ENCODE measurements at places on chromosomes 7 and 10.

DNA sequence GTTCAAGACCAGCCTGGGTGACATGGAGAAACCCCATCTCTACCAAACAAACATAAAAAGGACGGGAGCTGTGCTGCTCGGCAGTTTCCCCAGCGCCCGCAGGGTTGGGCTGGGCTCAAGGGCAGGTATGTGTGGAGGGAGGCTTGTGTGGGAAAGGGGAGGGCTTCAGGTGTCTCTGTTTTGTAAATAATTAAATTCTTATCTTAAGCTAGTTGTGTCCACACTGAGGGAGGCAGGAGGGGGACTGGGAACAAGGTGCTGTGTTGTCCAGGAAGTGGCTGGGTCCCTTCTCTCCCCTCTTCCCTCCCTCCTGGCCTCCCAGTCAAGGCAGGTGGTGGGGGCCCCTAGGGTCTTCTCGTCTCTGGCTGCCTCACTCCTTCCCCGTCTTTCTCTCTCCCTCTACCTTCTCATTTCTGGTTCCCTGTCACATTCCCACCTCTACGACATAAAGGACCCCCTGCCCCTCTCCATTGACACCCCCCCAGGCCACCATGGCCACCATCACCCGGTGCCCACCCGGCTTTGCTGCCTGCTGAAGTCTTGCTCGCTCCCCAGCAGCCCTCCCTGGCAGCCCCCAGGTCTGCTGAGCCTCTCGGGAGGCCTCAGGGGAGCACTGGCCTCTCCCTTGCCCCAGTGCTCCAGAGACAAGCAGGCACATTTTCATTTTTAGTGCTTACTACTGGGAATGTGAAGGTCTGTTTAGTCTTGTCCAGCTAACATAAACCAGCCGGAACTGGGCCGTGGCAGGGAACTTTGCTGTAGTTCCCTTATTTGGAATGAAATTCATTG is 19.3 kb downstream of the NEURL1 start:
- no peak for DNase-seq

DNA sequence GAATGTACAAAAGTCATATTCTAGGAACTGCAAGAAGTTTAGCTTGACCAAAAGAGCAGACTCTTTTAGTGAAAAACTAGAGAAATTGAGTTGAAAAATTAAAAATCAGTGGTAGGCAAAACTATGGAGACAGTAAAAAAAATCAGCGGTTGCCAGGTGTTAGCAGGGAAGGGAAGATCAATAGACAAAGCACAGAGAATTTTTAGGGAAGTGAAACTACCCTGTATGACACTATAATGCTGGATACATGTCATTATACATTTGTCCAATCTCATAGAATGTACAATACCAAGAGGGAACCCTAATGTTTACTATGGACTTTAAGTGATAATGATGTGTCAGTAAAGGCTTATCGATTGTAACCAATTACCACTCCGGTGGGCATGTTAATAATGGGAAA is 761.9 kb downstream of the MAGI2 start:
- DNase-seq, result no peak

- peak; percentile 42 for DNase-seq
Observed at GRCh38 chr7:66669088-66669487, 40.4 kb downstream of the KCTD7 start.

GRCh38 chr7:112481121-112481736 is 438 bp downstream of the LSMEM1 start:
- DNase-seq, result no peak

- no peak for DNase-seq
Observed at GRCh38 chr10:19819419-19820033, 3.3 kb downstream of the PLXDC2 start.

DNA sequence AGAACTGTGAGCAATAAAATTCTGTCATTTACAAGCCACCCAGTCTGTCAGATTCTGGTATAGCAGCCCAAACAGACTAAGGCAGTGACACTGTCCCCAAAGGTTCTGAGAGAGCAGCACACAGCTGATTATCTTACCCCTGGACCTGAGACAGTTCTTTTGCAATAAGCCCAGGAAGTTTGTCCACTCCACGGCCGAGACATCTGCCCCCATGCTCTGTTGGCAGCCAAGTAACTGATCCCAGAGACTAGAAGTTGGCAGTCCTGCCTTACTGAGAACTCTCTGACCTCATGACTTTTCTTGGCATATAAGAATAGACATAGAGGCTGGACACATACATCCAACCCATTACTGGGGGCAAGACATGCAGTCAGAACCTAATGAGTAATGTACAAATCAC is 243.0 kb upstream of the GRB10 start:
- no peak for DNase-seq

DNA sequence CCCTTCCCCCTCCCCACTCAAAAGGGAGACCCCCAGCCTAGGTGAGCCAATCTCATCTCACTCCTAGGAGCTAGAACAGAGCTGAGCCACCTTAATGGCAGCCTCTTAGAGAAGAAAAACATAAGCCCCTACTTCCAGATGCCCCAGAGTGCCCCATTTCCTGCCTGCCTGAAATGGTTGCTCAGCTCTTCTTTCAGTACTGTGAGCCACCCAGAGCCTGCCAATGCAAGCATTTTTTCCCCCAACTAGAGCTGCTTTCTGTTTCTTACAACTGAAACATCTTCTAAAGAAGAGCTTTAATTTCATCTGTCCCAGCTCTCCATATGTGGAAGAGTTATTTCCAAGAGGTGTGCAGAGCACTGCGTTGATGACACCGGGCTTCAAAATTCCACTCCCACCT is 136.7 kb downstream of the PLPP4 start:
- no peak for DNase-seq

- DNase-seq, result no peak
Observed at GRCh38 chr10:129605266-129605985, 138.4 kb downstream of the MGMT start.

- no peak for DNase-seq
Observed at GRCh38 chr10:125102246-125102645, 58.1 kb downstream of the CTBP2 start.

DNA sequence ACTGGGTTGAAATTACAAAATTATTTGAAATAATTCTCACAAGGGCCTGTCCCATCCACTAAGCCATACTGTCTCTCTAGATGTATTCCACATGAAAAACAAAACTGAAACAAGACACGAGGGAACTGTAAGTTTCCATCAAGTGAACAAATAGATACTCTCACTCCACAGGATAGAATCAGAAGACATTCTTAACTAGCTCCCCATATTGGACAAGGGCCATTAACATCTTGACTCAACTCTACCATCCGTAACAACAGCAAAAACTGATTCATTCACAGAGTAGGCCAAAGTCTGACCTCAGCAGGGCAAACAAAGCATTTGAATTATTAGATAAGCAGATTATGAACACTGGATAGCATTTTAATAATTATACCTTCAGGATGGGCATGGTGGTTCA is 29.1 kb downstream of the UBE2H start:
- DNase-seq, result no peak

DNA sequence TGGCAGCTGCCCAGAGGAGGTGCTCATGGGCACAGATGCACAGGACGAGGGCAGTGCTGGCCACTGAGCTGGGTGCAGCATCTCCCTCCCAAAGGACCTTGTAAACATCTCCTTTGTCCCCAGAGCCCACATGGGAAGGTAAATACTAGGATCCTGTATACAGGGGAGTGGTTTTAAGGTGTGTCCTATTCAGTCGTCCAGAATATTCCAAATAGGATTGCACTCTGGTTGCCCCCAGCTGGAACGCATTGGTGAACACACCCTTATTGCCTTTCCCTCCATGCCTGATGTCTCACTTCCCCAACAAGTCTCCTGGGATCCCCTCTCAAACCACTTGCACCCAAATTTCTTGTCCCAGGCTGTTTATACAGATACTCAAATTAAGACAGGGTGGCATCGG is 152.0 kb upstream of the PCBD1 start:
- no peak for DNase-seq

GRCh38 chr7:17830206-17830605 is 110.1 kb downstream of the SNX13 start:
- no peak for DNase-seq

- no peak for DNase-seq
Observed at GRCh38 chr10:19847321-19847720, 31.1 kb downstream of the PLXDC2 start.

GRCh38 chr7:95609277-95609971 is 13.1 kb upstream of the PDK4 start:
- DNase-seq, result no peak

DNA sequence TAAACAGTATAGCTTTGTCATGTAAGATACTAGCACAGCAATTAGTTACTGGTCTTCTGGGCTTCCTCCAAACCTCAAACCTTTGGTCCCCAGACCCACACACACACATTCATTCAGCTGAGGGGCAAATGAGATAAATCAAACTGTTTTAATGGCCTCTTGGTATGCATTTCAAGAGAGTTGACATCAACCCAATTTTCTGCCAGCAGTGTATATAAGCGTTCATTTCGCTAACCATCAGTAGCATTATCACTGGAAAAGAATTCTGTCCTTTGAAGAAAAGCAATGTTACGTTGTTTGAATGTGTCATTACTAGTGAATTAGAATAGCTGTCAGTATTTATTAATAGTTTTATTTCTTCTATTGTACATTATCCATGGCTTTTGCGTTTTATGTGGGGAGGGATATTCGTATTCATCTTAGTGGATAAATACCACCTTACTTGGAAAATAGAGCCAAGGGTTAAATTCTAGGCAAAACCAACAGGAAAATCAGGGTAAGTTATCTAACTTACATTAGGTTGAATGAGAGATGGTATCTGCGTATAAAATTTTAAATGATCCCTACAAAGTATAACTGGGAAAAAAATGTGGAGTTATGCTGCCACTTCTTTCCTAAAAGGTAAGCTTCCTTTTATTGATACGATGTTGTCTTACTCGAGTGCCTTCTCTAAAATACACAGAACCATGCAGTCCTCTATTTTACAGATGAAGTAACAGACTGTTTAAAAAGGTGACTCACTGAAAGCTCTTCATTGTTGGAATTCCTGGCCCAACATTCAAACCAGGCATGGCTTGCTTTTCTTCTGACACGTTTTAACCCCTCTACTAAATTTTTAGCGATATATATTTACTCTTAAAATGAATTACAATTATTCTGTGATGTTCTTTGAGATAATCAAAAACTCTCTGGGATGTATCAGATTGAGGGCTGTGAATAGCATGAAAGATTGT is 2.0 kb upstream of the ZMYND11 start:
- no peak for DNase-seq

- DNase-seq, result no peak
Observed at GRCh38 chr7:92798517-92799249, 37.7 kb downstream of the CDK6 start.

DNA sequence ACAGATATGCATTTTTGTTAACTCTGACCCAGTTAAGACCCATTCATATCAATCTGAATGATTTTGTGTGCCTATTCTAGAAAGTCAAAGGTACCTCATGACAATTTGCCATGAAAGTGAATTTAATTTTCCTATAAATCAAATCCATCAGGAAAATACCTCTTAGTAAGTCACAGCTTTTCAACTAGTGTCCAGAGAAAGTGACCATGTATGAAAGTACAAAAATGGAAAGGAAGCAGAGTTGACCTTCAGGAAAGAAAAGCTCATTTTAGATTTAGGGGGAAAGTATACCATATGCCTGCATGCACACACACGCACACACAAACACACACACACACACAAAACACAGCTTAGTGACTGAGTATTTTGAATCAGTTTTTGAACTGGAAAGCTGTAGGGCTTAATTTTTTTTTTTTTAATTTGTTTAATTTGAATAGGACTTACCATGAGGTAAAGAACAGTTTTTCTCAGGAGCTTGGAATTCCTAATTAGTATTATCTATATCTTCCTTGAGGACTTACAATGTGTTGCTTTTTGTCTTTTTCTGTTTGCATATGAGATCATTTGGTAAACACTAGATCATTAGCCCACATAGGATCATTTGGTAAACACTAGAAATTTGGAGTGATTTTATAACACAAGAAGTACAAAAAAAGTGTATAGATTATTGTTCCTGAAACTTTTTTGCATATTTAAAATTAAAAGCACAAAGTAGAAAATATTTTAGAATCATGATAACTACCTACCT is 61.6 kb downstream of the ZNF277 start:
- DNase-seq, result no peak

DNA sequence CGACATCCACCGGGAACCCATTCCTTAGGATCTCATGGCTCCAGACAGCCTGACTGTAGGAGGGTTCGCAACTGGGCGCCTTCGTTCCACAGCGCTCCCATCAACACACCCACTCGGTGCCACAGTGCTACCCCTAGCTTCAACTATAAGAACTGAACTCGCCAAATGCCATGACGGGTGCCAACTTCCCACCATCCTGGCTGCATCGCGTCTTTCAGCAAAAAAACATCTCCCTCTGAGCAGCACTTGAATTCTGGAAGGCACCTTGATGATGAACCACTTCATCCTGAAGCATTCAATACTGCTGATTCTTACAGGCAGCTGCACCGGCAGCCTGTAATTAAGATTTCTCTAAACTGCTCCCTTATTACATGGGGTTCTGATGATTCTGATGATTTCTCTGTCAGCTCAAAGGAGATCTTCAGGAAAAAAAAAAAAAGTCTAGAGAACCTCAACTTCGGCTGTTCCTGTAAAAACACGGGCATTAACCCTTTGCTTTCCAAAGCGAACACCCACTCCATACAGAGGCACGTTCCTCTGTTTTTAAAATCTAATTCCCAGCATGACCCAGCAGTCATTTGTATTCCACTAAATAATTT is 1.3 kb downstream of the CYTH3 start:
- DNase-seq, result peak; percentile 53

GRCh38 chr10:11073410-11073809 is 55.7 kb downstream of the CELF2 start:
- no peak for DNase-seq

DNA sequence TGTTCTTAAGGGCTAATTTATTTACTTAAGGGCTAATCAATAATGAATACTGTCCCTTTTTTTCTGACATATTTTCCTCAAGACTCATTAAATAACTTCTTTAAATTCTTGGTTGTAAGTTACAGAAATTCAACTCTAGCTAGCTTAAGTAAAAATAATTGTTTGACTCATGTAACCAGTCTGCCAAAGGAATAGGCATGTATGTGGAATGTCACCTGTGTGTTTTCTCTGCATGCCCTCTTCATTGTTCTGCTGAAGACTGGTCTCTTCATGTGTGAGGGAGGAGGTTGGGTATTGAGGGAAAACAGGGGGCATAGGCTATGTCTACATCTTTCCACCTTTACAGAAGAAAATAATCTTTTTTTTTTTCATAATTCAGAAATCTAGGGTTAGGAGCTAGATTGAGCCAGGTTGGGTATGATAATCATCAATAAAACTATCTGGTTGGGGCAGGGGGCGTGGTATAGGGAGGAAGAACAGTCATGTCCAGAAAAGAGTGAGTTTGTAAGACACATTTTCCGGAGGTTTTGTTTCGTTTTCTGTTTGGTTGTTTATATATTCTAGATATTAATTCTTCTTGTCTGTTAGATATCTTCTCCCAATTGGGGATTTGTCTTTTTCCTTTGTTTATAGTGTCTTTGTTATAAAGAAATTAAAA is 37.9 kb downstream of the EXOC4 start:
- DNase-seq, result no peak

DNA sequence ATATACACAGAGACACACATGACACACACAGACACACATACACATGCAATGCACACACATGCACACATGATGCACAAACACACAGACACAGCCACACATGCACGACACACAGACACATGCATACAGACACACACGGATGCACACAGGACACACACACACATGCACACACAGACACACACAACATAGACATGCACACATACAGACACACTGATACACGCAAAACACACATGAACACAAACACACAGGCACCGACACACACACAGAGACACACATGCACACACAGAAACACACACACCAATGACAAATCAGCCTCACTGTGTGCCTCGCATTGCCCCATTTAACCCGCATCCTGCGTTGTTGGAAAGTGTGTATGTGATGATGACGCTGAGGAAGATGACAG is 232.4 kb downstream of the ADARB2 start:
- no peak for DNase-seq
